Pancreas (tissue), 10 donors: ENCODE measurements at places on chromosomes 7 and 10. TPM values are rescaled to one million over a fixed set of nuclear protein-coding genes. Genes with fewer than 3 reads are reported as not detected.

BICC1 gene
- total RNA-seq, result 37.4 TPM

DNA sequence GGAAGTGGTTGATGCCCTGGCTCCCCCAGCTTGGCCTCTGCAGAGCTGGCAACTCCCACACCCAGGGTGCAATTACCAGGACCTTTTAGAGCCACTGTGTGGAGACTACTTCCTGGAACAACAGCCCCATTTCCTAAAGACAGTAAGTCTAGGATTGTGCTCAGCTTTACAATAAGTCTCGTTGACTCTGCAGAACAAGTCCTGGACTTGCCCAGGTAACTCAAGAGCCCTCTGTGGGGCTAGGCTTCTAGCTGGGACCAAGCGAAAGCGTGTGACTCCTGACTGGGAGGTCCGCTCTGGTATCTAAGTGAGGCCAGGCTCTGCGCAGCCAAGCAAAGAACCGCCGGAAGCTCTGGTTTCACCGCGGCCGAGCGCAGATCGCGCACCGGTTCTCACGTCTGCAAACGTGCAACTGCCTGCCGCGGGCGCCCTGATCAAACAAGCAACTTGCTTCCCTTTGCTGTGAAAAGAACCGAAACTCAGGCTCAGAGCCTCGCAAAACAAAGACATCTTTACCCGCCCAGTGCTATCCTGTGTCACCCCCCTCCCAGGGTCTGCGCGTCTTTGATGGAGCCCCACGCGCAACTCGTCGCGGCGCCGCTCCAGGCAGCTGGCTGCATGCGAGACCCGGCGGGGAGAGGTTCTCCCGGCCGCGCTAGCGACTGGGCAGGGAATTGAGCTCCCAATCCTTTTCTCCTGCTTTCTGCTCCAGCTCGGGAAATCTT, 4.4 kb upstream of the PDLIM1 start:
- DNase-seq, result no peak

GSDME gene
- 7.1 TPM for total RNA-seq

DNA sequence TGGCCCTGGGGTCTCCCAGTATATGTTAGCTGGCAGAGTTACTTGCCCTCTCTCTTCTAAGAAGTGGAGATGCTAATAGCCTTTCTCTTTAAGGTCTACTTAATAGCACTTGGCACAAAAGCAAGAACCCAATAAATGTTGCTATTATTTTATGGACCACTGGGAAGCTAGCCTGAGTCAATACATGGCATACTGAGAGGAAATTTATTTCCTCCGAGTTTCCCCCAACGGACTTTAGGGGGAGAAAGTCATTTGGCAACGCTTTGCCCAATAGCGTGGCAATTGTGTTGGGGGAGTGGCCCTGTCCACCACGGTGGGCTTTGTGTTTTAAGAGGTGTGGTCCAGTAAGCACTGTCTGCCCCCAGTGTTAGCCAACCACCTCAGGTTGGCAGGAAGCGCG, 87.4 kb upstream of the SMNDC1 start:
- no peak for DNase-seq

DNA sequence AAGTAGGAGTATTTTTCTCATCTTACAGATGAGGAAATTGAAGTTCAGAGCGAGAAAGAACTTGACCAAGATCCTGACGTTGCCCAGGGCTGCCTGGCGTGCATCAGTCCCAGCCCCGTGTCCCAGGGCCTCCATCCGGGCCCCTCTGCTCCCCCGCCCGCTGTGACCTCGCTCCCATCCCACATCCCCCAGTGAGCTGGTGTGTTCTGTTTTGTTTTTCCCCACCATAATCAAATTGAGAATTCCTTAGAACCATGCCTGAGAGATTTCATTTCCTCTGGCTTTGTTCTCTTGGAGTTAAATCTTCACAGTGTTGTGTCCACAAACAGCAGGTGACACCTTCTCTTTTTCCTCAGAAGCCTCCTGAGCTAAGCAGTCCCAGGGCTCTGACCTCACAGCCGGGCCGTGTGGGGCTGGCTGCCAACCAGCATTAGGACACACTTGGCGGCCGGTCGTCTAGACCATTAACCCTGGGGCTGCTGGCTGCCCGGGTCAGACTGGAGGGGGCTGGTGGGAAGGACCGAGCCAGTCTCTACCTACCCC, 44.3 kb downstream of the PFKP start:
- DNase-seq, result no peak

SPACDR gene
- total RNA-seq, result 0.24 TPM

DNA sequence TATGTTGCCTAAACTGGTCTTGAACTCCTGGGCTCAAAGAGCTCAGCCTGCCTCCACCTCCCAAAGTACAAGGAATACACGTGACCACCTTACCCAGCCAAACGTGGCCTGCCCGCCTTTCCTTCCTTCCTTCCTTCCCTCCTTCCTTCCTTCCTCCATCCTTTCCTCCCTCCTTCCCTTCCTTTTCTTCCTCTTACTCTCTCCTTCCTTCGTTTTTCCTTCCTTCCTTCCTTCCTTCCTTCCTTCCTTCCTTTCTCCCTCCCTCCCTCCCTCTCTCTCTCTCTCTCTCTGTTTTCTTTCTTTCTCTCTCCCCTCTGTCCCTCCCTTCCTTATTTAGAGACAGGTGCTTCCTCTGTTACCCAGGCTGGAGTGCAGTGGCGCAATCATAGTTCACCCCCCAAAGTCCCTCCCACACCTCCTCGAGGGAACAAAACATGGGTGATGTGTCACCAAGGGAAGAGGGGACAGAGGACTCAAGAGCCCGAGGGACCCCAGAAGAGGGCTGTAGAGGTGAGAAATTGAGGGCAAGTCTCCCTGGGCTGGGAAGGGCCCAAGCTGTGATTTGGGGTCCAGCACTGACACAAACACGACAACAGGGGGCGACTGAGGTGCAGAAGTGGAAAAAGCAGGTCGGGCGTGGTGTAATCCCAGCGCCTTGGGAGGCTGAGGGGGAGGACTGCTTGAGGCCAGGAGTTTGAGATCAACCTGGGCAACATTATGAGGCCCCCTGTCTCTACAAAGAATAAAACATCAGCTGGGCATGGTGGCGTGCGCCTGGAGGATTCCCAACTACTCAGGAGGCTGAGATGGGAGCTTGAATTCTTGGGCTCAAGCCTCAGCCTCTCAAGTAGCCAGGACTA, 28.1 kb downstream of the EPHB4 start:
- DNase-seq, result peak; percentile 84
